ENCODE measurements at places on chromosomes 6 and 20.
A peak's percentile ranks its signal among the peaks of the same experiment; 100 is the strongest.

DNA sequence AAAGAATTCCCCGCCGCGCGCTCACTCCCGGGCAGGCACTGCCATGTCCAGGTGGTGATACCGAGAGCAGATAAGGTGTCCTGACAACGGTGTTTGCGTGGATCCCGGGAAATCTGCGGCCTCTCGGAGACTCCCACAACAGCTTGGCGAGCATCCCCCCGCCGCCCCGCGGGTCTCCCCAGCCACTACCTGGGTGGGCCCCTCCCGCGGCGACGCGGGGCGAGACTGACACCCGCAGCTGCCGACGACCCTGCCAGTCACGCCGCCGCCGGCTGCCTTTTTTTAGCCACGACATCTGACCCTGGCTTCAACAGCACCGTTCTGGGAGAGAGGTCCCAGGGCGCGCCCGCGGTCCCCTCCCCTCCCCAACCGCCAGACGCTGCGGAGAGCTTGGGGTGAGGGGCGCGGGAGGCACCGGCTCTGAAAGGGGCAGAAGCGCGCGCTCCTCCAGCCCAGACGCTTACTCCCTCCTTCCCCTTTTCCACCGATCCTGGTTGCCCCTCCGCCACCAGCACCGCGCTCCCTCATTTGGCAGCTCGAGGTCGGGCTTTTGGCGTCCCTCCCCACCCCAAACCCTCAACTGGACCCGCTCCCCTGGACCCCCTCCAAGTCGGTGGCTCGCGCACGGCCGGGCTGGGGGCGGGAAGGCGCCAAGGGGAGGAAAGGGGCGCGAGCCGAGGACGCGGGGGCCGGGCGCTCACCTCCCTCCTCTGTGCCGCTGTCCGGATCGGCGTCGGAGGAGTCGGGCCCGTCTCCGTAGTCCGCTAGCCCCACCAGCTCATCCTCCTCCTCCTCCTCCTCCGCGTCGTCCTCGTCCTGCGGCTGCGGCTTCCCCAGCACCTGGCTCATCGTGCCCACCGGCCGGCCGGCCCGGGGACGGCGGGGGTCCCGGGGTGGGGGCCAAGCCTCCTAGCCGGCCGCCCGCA lies 665 bp downstream of the RRAGD start:
- no peak for DNase-seq

DNA sequence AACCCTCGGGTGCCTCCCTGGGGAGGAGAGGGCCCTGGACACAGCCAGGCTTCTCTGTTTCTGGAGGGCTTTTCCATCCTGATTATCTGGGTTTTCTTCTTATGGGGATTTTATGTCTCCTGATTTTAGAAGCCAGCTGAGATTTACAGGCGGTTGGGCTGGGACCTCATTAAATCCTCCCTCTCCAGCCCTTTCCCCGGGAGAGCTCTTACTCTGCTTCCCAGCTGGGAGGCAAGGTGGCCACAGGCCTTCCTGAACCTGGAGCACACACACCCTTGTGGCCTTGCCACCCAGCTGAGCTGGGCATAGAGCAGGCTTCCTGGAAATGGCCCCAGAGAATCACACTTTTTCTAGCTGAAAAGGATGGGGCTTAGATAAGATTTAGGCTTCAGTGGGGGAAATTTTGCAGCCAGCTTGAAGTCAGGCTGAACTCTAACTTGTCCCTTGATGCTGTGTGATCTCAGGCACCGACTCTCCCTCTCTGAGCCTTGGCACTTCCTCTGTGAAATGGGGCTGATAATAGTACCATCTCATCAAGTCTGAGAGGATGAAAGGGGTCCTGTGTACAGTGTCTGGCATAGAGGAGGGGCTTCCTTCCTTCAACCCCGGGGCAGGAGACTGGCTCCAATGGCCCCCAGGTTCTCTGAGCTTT lies 16.6 kb downstream of the VSTM2L start:
- DNase-seq, result no peak

DNA sequence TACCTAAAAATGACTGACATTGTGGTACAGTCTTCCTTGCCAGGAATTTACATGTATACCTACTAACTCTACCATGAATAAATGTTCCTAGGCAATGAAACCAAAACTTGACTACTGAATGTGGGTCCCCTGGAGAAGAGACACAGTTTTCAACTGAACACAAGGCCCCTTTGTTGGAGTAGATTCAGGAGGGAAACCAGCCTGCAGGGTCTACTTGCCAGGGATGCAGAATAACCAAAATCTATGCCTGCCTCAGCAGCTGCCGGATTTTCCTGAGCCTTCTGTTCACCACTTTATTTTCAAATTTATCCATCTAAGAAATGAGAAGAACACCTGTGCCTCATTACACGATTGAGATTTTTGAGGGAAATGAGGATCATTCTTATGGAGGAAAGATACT lies 211.9 kb downstream of the GRM1 start:
- no peak for DNase-seq

GRCh38 chr6:45514454-45515230 lies 136.9 kb upstream of the SUPT3H start:
- DNase-seq, result peak; percentile 19
